ENCODE measurements at places on chromosomes 16 and 17.

- no peak for DNase-seq
Observed at GRCh38 chr16:89685916-89686315, 573 bp upstream of the CDK10 start.

GRCh38 chr17:1137465-1137894, 42.3 kb downstream of the ABR start:
- DNase-seq, result no peak

DNA sequence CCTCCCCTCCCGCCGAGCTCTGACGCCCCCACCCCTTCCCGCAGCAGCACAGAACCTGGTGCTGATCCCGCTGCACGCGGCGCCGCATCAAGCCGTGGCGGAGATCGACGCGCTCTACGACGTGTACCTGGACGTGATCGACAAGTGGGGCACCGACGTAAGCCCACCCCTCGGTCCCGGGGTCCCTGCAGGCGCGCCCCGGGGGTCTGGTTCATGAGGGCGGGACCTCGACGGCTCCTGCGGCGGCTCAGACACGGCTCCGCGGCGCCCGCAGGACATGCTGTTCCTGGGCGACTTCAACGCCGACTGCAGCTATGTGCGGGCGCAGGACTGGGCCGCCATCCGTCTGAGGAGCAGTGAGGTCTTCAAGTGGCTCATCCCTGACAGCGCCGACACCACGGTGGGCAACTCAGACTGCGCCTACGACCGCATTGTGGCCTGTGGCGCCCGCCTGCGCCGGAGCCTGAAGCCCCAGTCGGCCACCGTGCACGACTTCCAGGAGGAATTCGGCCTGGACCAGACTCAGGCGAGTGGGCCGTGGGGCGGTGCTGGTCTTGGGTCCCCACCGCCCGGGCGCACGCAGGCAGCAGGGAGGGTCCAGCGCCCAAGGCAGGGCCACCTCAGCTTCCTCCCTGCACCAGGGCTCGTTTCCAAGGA, 1.4 kb downstream of the DNASE1L2 start:
- DNase-seq, result no peak

DNA sequence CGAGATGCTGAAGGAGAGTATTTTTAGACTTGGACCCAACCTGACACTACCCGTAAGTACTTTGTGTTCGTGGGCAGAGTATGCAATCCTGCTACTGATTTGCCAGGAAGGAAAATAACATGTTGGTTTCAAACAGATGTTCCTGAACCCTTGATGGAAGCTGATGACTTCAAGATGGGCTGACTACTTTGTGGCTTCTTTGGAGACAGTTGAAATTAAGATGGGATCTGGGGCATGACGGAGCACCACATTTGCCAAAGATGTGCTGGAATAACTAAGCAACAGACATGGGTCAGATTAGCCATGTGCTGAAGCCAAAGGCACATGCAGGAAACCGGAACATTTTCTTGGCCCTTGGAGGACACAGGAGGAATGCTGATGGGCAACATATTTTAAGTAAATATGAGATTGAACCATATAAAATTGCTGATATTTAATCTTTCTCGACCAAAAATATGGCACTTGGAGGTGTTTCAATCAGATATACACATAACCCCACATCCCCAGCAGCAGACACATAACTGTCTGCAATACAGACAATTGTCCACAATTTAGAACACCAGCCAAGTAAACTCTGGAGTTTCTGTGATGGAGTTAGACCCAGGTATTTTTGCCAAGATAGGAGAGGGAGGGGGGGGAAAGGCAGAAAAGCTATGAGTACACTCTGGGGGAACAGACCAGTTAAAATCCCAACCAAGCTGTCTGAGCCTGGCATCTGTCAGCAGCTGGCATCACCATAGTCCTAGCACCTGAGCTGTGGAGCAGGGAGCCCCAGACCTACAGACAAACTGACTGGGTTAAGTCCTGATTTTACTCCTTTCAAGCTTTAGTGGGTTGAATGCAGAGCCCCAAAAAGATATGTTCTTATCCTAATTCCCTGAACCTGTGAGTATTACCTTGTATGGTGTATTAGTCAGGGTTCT, 329.4 kb upstream of the CDH5 start:
- no peak for DNase-seq

GRCh38 chr17:75087558-75088453, at the start of gene SLC16A5:
SLC16A5 (plus strand) TSS chr17:75087954; CDS start chr17:75093637, 5,683 bp downstream.
- no peak for DNase-seq

DNA sequence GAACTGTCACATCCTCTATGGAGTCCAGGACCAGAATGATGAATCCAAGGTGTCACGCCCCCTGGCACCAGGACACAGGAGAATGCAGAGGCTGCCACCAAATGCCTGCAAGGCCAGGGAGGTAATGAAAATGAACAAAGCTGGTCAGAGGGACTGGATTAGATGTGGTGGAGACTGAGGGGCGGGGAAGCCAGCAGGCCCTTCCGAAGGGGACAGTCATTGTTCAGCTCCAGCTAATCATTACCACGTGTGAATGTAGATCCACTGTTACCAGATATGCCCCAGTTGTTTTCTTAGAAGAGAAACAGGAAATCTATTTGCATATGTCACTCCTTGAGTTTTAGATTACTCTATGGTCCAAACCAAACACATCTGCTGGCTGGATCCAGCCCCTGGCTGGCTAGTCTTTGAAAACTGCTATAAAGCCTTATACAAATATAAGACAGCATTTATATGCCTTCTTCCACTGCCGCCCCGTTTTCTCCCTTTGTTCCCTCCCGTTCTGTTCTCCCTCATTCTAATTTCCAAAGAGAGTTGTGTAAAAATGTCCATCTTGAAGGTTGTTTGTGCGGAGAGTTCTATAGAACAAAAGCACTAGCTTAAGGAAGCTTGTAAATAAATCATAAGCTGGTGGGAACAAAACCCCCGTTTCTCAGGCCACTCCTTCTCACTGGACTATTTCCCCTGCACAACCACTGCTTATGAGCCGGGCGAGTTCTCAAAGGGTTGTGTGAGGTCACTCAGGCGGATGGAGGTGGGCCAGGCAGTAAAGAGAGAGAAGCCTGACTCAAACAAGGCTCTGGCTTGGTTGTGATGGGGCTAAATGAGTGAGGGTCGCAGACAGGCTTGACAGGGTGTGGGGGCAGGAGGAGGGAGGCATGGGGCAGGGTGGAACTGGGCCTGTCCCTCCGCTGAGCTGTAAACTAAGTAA, 14.2 kb downstream of the CRYM start:
- DNase-seq, result no peak

DNA sequence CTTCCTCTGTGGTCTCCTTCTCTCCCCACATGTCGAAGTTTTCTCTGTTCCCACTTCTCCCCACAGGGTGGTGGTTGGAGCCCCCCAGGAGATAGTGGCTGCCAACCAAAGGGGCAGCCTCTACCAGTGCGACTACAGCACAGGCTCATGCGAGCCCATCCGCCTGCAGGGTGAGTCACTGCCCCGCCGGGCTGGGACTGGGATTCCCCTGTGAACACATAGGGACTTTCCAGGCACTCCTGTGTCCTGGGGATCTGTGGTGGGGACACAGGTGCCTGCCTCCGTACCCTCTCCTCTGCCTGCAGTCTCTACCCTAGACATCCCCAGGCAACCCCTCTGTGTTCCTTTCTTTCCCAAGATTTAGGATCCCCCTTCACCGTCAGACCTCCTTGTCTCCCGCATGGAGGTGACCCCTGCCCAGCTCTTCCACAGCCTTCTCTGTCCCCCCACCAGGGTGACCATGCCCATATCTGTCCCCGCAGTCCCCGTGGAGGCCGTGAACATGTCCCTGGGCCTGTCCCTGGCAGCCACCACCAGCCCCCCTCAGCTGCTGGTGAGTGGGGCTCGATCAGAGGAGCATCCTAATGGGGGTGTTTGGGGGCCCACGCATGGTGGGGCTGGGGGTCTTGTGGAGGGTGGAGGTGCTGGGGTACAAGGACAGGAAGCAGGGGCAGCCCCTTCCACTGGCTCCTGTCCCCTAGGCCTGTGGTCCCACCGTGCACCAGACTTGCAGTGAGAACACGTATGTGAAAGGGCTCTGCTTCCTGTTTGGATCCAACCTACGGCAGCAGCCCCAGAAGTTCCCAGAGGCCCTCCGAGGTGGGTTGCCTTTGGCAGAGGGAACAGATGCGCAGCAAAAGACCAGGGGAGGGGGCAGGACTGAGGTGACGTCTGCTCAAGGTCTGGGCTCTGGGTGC, 5.8 kb downstream of the ITGAM start:
- no peak for DNase-seq

GRCh38 chr17:42038221-42038973, 12.0 kb downstream of the C17orf113 start:
- no peak for DNase-seq

- no peak for DNase-seq
Observed at GRCh38 chr16:75452464-75453190, 11.9 kb downstream of the TMEM170A start.

DNA sequence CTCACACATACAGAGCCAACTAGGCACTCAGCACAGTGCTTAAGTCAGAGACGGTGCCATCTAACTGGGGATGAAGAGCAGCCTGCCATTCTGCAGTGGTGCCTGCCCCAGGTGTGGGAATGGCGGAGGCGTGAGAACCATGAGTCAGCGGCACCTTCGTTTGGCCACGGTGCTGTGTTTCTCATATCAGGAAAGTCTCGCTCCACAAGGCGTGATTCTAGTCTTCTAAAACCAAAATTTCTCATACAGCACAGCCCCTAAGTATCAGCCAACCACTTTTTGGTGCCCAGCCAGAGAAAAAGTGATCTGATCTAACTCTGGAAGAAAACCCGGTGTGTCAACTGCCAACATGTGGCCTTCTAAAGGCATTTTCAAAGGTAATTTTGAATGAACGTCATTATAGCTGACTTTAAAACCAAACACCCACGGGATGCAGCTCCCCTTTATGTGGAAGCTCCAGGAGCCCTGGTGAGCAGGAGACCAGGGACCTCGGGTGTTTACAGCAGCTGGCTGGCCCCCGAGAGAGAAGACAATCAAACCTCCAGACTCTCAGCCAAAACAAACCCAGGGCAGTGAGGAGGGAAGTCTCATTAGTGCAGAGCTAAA, 54.6 kb downstream of the ABCC12 start:
- no peak for DNase-seq

DNA sequence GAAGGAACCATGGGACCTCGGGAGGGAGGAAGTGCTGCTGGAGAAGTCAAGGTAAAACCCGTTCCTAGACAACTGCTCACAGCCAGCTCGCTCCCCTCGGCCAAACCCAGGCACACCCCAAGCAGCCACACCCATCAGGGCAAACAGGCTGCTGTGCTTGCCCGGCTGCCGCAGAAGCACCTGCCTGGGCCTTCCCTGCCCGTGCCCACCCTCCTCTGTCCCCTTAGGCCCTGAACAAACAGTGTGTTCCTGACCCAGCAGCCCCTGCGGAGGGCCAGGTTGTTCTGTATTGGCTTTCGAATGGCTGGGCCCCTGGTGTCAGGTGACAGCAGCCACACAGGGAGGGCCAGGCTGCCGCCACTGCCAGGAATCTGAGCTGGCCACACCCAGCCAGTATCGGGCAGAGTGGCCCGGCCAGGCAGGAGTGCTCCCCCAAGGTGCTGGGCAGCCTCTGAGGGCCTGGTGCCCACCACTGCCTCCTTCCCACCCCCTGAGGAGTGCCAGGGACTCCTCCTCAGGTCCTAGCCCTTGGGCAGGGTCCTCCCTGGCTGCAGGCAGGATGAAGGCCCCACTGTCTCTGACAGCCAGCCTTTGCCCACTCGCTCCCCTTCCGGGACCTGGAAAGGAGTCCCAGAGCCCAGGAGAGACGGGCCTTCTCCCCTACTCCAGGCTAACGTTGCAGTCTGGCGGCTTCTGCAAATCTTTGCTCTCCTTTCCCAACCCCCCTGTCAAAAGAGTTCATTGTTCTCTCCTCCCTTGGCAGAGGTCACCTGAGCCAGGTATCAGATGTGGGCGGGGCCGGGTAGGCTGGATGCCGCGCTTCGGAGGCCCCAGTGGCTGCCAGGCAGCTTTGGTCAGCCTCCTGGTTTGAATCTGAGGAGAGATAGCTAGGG, 24.0 kb downstream of the LLGL2 start:
- no peak for DNase-seq

DNA sequence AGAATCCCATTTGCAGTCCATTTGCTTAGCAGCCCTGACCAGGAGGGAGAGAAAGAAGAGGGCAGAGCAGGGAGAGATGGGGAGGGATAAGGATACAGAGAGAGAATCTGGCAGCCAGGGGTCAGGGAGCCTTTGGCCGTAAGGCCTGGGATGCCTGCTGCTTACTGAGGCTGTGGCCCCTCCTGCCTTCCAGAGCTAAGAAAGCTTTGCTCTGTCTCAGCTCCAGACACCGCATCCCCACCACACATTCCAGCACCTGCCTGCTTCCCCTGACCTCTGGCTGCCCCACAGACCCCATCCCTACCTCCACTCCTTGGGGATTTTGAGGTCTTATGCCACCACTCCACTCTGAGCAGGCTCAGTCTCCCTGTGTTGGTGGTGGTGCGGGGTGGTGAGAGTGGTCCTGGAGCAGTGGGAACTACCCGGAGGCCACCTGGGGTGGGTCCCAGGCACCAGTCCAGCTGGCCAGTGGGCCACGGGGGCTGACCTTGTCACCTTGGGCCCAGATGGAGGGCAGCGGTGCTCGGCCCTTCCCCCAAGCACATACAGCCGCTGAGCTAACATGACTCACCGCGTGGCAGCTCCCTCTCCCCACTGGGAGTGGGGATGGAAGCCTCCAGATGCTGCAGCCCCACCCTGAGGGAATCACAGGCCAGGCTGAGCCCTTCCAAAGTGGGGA, 58.3 kb downstream of the RAI1 start:
- DNase-seq, result no peak

DNA sequence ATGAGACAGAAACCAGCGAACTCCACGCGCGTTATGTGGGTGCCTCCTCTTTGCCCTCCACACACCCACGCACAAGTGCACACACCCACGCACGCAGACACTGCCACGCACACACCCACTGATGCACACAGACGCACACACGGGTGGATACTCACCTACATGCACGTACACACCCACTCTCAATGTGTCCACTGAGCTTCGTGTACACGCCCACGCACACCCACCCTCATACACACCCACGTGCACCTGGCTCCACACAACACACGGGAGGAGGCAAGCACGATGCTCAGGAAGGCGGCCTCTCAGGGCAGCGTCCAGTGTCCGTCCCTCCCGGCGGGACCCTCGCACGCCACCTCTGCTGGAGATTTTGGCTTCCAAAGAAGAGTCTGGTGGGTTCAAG, 4.2 kb downstream of the RFNG start:
- no peak for DNase-seq

GRCh38 chr16:87150262-87150661, 166.9 kb downstream of the C16orf95 start:
- DNase-seq, result no peak

DNA sequence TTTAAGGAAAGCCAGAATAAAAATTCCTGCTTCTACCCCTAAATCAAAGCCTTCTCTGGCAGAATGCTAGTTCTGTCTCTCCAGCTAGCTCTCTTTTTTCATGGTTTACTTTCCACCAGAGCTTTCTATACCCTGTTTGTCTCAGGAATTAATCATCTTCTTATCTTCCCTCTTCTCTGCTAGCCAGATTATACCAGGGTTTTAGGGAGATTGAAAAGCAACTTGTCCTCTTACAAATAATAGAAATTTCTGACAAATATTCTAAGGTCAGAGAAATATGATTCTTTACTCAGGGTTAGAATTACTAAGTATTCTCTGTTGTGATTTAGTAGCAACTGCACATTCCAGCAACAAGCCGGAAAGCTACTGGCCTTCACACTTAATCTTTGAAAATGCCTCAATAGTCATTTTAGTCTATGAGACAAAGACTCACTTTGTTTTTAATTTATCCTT, 166.4 kb downstream of the TANC2 start:
- no peak for DNase-seq

GRCh38 chr16:77282345-77282744, 83.1 kb downstream of the SYCE1L start:
- no peak for DNase-seq
